ENCODE measurements at places on chromosomes 3 and 15.

GRCh38 chr3:181464033-181464694, 247.6 kb upstream of the SOX2 start:
- no peak for DNase-seq

GRCh38 chr3:144244662-144245061, 273.0 kb downstream of the DIPK2A start:
- DNase-seq: no peak

DNA sequence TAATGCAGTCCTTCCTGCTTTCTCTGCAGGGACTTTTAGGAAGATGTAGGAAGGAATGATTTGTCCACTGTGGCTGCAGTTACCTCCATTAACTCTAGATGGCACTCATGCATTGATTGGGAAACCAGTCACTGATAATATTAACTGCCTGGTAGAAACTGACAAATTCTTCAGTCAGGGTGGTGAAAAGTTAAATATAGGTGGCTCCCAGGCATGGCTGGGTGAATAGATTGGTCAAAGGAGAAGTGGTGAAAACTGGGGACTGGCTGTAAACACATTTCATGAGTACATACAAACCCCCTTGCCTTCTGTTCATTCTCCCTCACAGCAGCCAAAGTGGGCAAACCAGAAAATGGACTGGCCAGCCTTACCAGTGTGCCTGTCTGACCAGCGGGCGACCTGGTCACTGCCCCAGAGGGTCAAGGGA, 333.4 kb downstream of the THSD4 start:
- no peak for DNase-seq

- no peak for DNase-seq
These were observed 43.0 kb upstream of the IL20RB start for GRCh38 chr3:136914739-136915138.

GRCh38 chr3:133443649-133444422, 44.0 kb downstream of the BFSP2 start:
- DNase-seq: no peak

DNA sequence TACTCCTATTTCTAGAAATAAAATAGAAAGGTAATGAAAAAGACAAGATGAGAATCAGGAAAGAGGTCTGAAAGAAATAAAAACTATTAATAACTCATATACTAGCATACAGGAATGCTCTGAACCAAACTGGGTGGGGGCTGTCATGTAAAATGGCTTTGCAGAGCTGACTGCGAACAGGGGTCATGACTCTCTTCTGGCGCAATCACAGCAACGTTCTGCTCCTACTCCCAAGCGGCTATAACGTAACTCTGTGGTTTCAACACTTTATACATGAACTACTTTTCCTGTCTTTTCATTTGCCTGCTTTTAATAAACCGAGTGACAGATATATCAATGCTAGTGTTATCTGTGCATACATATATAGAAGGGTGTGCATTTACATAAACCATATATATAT, 116.7 kb downstream of the DLG1 start:
- DNase-seq: no peak

GRCh38 chr3:56753206-56753820, 48.4 kb downstream of the ARHGEF3 start:
- DNase-seq: no peak

DNA sequence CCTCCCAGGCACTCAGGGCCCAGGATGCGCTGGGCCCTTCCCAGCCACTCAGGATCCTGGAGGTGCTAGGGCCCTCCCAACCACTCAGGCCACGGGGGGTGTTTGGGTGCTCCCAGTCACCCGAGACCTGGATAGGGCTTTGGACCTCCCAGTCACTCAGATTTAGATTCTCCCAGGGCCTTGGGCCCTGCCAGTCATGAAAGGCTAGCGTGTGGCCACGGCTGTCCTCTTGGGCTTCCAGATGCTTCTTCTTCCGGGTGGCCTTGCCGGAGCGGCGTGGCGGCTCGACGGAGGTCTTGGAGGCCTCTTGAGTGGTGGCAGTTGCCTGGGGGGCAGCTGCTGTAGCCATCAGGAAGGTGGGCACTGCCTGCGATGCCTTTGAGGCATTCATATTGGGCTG, 2.8 kb downstream of the MAGEL2 start:
- DNase-seq: no peak

DNA sequence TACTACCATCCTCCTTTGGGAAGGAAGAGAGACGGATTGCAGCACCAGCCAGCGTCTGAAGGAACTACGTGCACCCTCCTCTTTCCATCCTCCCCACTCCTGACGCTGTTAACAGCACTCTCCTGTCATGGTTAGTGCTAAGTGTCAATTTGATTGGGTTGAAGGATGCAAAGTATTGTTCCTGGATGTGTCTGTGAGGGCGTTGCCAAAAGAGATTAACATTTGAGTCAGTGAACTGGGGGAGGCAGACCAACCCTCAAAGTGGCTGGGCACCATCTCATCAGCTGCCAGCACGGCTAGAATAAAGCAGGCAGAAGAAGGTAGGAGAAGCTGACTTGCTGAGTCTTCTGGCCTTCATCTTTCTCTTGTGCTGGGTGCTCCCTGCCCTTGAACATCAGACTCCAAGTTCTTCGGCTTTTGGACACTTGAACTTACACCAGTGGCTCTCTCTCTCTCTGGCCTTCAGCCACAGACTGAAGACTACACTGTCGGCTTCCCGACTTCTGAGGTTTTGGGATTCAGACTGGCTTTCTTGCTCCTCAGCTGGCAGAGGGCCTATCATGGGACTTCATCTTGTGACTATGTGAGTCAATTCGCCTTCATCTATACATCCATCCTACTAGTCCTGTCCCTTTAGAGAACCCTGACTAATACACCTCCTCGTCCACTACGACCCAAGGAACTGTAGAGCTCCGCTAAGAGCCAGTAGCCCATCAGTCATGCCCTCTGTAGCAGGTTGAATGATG, 128.2 kb upstream of the HES1 start:
- no peak for DNase-seq

DNA sequence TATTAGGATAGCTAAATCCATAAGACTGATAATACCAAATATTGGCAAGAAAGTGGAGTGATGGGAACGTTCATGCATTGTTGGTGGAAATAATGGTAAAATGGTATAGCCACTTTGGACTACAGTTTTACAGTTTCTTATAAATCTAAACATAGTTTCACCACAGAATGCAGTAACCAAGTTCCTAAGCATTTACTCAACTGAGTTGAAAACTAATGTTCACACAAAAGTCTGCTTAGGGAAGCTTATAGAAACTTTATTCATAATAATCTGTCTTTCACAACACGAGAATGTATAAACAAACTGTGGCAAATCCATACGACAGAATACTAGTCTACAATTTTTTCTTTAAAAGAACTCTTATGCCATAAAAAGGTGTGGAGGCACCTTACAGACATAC, 969.3 kb downstream of the FHIT start:
- DNase-seq: no peak

- DNase-seq: no peak
These were observed 19.7 kb downstream of the B3GNT5 start for GRCh38 chr3:183272791-183273190.

DNA sequence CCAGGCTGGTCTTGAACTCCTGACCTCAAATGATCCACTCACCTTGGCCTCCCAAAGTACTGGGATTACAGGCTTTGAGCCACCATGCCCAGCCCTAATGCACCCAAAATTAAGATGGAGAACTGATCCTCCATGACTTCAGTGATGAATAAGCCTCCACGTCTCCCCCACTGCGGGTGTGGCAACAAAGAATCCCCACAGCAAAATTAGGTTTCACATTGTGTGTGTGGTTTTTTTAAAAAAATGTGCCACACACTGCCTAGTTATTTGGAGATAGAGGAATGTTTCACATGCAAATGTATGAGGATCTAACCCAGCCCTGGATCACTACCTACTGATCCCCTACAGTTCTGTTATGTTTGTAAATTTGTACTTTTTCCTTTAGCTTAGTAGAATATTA, 17.3 kb downstream of the HDAC11 start:
- DNase-seq: no peak
